Large intestine (tissue), 12 donors: ENCODE measurements at places on chromosomes 5 and 9.

GRCh38 chr5:170008376-170008775, 28.1 kb upstream of the INSYN2B start:
- H3K36me3 ChIP-seq: no peaks in the 10 kb centered on the region
- no peak for DNase-seq
- no peaks in the 10 kb centered on the region for H3K4me1 ChIP-seq
- no peak overlapping the region for H3K4me3 ChIP-seq
- H3K27me3 ChIP-seq: no peaks in the 10 kb centered on the region

DNA sequence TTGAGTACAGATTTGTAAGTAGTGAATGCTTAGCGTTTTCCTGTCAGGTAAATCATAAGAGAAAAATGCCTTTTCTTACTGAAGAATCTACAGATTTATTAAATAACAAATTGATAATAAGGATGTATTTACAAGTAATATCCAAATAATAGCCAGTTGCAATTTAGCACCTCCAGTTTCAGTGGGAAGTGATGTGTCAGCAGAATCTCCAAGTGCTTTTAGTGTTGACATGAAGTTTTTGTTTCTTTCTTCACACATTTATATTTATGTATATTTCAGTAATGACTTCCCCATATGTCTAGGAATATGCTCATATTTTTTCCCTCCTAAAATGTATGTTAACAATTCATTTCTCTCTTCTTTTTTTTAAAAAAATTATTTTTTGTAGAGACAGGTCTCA, 229.9 kb upstream of the GRIN3A start:
- no peak overlapping the region for H3K4me3 ChIP-seq
- H3K36me3 ChIP-seq: no peaks in the 10 kb centered on the region
- no peak for DNase-seq
- H3K27ac ChIP-seq: no peak overlapping the region
- no peaks in the 10 kb centered on the region for H3K4me1 ChIP-seq

DNA sequence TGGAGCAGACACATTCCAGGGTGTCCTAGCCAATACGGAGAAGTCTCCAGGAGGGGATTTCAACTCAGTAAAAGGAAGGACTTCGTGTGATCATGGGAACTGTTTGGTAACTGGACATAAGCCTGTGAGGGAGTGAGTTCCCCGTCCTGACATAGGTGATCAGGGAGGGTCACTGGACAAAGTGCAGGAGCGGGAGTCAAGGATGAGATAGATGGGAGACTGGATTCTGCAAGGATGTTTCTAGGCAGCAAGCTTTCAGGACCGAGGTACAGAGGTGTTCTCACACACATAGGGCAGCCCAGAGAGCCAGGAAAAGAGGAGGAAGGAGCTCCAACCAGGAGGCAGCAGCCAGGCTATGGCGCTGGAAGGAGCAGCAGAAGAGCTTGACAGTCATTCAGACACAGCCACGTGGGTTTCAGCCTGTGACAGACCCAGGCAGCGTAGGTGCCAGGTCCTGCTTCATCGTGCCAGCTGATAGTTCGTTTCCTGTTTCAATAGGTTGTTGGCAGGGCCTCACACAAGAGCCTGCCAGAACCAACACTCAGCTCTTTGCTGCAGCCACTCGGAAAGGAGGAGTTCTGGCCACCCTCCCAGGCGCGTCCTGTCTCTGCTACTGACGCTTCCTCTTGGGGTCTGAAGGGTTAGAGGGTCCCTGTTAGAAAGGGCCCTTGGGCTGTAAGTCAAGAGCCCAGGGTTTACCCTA, 84.1 kb downstream of the AMBP start:
- H3K4me3 ChIP-seq: no peak overlapping the region
- H3K36me3 ChIP-seq: peaks cover 20% of the 10 kb centered on the region
- DNase-seq: no peak
- H3K4me1 ChIP-seq: no peaks in the 10 kb centered on the region

DNA sequence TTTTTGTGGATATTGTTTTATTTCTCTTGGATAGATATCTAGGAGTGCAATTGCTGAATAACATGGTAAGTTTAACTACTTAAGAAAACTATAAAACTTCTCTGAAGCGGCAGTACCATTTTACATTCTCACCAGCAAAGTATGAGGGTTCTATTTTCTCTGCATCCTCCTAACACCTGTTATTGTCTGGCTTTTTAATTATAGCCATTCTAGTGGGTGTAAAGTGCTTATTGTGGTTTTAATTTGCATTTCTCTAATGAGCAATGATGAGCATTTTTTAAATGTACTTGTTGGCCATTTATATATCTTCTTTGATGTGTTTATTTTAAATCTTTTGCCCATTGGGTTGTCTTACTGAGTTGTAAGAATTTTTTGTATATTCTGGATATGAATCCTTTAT, 28.7 kb downstream of the SMIM32 start:
- H3K4me1 ChIP-seq: no peaks in the 10 kb centered on the region
- no peak overlapping the region for H3K4me3 ChIP-seq
- H3K27me3 ChIP-seq: no peaks in the 10 kb centered on the region
- no peak for DNase-seq

DNA sequence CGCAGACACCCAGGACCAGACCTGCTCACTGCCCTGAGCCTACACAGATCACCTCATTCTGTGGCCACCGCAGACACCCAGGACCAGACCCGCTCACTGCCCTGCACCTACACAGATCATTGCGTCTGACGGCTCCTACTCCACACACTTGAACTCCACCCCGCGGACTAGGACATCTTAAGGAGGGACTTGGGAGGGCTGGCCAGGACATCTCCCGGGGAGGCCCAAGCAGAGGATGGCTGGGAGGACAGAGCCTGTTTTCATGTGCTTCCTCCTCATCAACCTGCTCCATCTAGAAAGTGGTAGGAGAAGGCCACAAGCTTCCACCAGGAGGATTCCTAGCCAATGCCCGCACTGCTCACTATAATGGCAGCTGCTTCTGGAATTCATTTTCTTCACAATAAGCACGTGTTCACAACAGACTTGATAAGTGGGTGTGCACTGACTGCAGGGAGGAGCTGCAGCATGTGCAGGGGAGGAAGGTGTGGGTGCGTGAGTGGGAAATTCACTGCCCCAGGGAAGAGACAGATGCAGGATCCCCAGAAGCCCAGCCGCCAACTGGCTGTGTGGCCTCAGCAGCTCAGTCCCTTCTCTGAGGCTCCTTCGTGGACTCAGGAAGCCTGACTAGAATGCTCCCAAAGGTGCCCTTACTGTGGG, 64.8 kb downstream of the AK8 start:
- no peaks in the 10 kb centered on the region for H3K27me3 ChIP-seq
- H3K27ac ChIP-seq: no peak overlapping the region
- H3K4me1 ChIP-seq: no peaks in the 10 kb centered on the region

- H3K4me1 ChIP-seq: no peaks in the 10 kb centered on the region
- H3K4me3 ChIP-seq: no peak overlapping the region
- H3K36me3 ChIP-seq: no peaks in the 10 kb centered on the region
- DNase-seq: no peak
These were observed 471.8 kb downstream of the KIF4B start for GRCh38 chr5:155485386-155485785.
